Esophagus squamous epithelium (tissue), 5 donors: ENCODE measurements at places on chromosomes 3 and 15.

GRCh38 chr3:146195605-146196004 lies 34.6 kb upstream of the PLOD2 start:
- no peaks in the 10 kb centered on the region for H3K36me3 ChIP-seq
- no peak overlapping the region for H3K4me3 ChIP-seq
- H3K27ac ChIP-seq = no peak overlapping the region

- H3K36me3 ChIP-seq = no peaks in the 10 kb centered on the region
- H3K27ac ChIP-seq = peak overlapping the region; percentile 51
- no peak for DNase-seq
- peaks cover 32% of the 10 kb centered on the region for H3K4me1 ChIP-seq
Observed at GRCh38 chr3:71104121-71104541, 479.4 kb downstream of the FOXP1 start.

GRCh38 chr3:100401674-100402041 lies 319 bp downstream of the LNP1 start:
- peak overlapping the region; percentile 94 for H3K27ac ChIP-seq
- DNase-seq = no peak
- no peaks in the 10 kb centered on the region for H3K36me3 ChIP-seq
- H3K27me3 ChIP-seq = no peaks in the 10 kb centered on the region
- peak overlapping the region; percentile 89 for H3K4me3 ChIP-seq

GRCh38 chr15:72737723-72738122 lies 45.8 kb downstream of the ADPGK start:
- no peak overlapping the region for H3K4me3 ChIP-seq
- H3K27me3 ChIP-seq = no peaks in the 10 kb centered on the region
- DNase-seq = no peak
- H3K4me1 ChIP-seq = no peaks in the 10 kb centered on the region
- peaks cover 69% of the 10 kb centered on the region for H3K36me3 ChIP-seq

- H3K27me3 ChIP-seq = no peaks in the 10 kb centered on the region
- H3K4me1 ChIP-seq = peaks cover 8% of the 10 kb centered on the region
- H3K36me3 ChIP-seq = no peaks in the 10 kb centered on the region
- peak overlapping the region; percentile 87 for H3K4me3 ChIP-seq
- H3K27ac ChIP-seq = peak overlapping the region; percentile 96
Observed at GRCh38 chr15:41970456-41970855, 1.9 kb downstream of the EHD4 start.

GRCh38 chr3:129521611-129522010 lies 6.8 kb upstream of the RHO start:
- H3K4me3 ChIP-seq = no peak overlapping the region
- no peak for DNase-seq
- no peak overlapping the region for H3K27ac ChIP-seq
- H3K4me1 ChIP-seq = no peaks in the 10 kb centered on the region
